Endothelial cell (in vitro differentiated cells): ENCODE measurements at places on chromosomes 2 and 18.
A peak's percentile ranks its signal among the peaks of the same experiment; 100 is the strongest.

GRCh38 chr2:2178921-2179320 is 152.2 kb downstream of the MYT1L start:
- H3K27ac ChIP-seq = no peak overlapping the region
- H3K27me3 ChIP-seq = peaks cover 3% of the 10 kb centered on the region
- H3K36me3 ChIP-seq = no peaks in the 10 kb centered on the region
- H3K4me1 ChIP-seq = peaks cover 6% of the 10 kb centered on the region
- DNase-seq = no peak

DNA sequence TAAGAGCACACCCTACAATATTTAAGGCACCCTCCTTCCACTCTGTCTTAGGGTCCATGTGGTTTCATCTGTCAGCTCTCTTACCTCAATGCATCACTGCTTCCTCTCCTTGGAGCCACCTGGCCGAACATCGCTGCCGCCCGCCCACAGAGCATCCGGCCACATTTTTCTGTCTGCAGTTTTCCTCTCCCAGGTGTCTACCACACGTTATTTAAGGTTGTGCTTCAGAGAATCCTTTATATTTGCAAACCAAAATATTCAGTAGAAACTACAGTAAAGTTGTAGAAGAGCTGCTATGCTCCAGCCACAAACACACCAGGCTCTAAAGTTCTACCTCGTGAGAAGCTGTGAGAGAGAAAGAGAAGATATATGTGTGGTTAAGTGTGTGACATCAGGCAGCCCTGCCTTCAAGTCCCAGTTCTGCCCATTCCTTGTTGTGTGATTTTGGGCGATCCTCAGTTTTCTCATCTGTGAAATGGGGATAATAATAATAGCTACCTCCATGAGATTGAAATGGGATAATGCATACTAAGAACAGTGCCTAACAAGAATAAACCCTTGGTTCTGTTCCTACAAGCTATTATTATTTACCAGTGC is 4.9 kb upstream of the STK17B start:
- no peak overlapping the region for H3K27ac ChIP-seq
- peaks cover 5% of the 10 kb centered on the region for H3K36me3 ChIP-seq
- H3K4me3 ChIP-seq = no peak overlapping the region
- H3K4me1 ChIP-seq = peaks cover 5% of the 10 kb centered on the region
- peaks cover 1% of the 10 kb centered on the region for H3K27me3 ChIP-seq

DNA sequence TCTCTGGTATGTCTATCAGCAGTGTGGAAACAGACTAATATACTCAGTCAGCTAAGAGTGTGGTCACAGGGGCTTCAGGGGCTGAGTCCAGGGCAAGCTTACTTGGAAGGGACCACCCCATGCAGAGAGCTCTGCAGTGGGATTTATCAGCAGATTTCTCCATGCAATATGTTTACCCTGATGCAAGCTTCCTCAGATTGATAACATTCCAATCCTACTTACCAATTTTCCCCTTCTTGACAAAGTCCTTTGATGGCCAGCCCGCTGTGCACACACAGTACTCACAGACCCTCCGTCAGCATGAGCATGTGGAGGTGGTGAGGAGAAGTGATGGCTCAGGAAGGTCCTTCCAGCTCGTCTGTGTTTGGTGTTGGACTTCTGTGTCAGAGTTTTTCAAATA is 51.8 kb downstream of the SH3RF3 start:
- H3K27ac ChIP-seq = no peak overlapping the region
- H3K4me1 ChIP-seq = peaks cover 20% of the 10 kb centered on the region
- H3K4me3 ChIP-seq = no peak overlapping the region
- H3K27me3 ChIP-seq = peaks cover 6% of the 10 kb centered on the region

DNA sequence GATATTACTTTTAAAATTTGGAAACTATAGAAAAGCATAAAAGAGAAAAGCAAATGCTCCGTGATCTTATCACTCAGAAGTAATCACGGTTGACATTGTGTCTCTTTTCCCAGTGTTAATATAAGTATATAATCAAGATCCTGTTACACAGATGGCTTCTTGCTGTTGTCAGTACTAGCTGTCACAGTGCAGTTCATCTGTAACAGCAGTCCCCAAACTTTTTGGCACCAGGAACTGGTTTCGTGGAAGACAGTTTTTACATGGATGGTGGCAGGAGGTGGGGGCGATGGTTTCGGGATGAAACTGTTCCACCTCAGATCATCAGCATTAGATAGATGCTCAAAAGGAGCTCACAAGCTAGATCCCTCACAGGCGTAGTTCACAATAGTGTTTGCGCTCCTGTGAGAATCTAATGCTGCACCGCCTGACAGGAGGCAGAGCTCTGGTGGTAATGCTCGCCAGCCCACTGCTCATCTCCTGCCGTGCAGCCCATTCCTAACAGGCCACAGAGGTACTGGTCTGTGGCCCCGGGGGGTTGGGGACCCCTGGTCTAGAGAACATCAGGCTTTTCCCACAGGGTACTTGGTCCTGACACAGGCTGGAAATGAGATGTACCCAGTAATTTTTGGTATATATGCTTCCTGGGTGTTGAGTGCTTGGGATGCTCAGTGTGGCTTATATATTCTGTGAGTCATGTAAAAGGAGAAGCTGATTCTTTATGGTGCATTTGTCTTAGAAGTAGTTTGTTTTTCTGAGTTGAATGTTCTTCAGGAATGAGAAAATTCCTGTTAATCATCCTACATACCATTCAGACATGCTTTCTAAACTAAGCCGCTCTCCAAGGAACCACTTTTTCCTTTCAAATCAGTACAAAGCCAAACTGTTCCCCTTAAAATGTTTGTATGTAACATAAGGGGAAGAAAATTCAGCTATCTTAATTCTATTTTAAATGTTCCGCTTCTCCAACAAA is 121.8 kb downstream of the NCK2 start:
- peaks cover 16% of the 10 kb centered on the region for H3K4me1 ChIP-seq
- DNase-seq = no peak
- no peak overlapping the region for H3K27ac ChIP-seq
- no peak overlapping the region for H3K4me3 ChIP-seq

GRCh38 chr2:149931486-149931885 is 343.9 kb upstream of the MMADHC start:
- no peak overlapping the region for H3K27ac ChIP-seq
- H3K4me3 ChIP-seq = no peak overlapping the region
- H3K36me3 ChIP-seq = no peaks in the 10 kb centered on the region
- DNase-seq = no peak
- no peaks in the 10 kb centered on the region for H3K4me1 ChIP-seq

- peaks cover 11% of the 10 kb centered on the region for H3K27me3 ChIP-seq
- no peaks in the 10 kb centered on the region for H3K36me3 ChIP-seq
- no peak overlapping the region for H3K27ac ChIP-seq
Observed at GRCh38 chr2:127415593-127416505, 2.4 kb upstream of the PROC start.

DNA sequence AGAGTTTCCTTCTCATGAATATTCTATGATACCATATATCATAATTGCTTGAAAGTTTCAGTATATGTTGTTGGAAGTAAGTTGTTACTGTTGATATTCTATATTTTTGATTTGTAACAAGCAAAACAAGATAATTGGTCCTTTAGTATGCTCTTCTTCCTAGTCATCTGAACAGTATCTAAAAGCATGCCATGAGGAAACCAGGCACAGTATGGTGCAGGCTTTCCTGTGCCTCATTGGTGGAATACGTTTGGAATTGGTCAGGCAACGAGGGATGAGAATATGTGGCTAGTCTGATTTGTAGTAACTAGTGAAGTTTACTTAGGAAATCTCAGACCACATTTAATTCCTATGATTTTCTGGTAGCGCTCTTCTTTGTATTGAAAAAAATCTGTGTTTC is 22.8 kb downstream of the ASXL3 start:
- H3K4me3 ChIP-seq = no peak overlapping the region
- no peaks in the 10 kb centered on the region for H3K36me3 ChIP-seq
- no peaks in the 10 kb centered on the region for H3K27me3 ChIP-seq
- H3K27ac ChIP-seq = no peak overlapping the region
- H3K4me1 ChIP-seq = peaks cover under 1% of the 10 kb centered on the region
- no peak for DNase-seq

- H3K4me1 ChIP-seq = no peaks in the 10 kb centered on the region
- no peak overlapping the region for H3K27ac ChIP-seq
- no peaks in the 10 kb centered on the region for H3K27me3 ChIP-seq
- no peaks in the 10 kb centered on the region for H3K36me3 ChIP-seq
Observed at GRCh38 chr2:2422621-2423020, 91.5 kb upstream of the MYT1L start.

DNA sequence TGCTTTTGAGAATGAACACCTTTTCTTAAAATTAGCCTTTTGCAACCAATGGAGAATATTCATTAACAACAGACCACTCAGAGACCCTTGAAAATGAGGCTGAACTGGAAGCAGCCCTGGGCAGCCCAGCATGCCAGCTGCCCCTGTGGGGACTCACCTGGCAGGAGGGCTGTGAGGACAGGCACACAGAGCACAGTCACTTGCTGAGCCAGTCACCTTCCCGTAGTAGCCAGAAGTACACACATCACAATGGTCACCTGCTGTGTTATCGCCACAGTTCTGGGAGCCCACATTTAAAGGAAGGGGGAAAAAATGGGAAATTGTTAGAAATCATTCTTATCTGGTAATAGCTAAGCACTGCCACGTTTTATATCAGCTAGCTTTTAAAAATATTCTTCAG is 115.5 kb downstream of the LAMA1 start:
- H3K27me3 ChIP-seq = no peaks in the 10 kb centered on the region
- peaks cover 6% of the 10 kb centered on the region for H3K4me1 ChIP-seq
- H3K36me3 ChIP-seq = no peaks in the 10 kb centered on the region
- H3K27ac ChIP-seq = no peak overlapping the region
- no peak overlapping the region for H3K4me3 ChIP-seq

GRCh38 chr18:13435586-13436333 is 217.2 kb downstream of the LDLRAD4 start:
- peaks cover 2% of the 10 kb centered on the region for H3K27me3 ChIP-seq
- H3K4me1 ChIP-seq = peaks cover 7% of the 10 kb centered on the region
- H3K27ac ChIP-seq = no peak overlapping the region

GRCh38 chr18:38747153-38747552 is 1181.6 kb upstream of the CELF4 start:
- DNase-seq = no peak
- no peak overlapping the region for H3K27ac ChIP-seq
- no peaks in the 10 kb centered on the region for H3K36me3 ChIP-seq
- H3K4me1 ChIP-seq = no peaks in the 10 kb centered on the region

GRCh38 chr2:221268631-221269030 is 303.5 kb downstream of the EPHA4 start:
- no peaks in the 10 kb centered on the region for H3K27me3 ChIP-seq
- H3K36me3 ChIP-seq = no peaks in the 10 kb centered on the region
- no peak overlapping the region for H3K27ac ChIP-seq
- DNase-seq = no peak
- peaks cover 44% of the 10 kb centered on the region for H3K4me1 ChIP-seq

GRCh38 chr2:176565641-176566323 is 296.5 kb downstream of the MTX2 start:
- no peak overlapping the region for H3K4me3 ChIP-seq
- no peaks in the 10 kb centered on the region for H3K4me1 ChIP-seq
- no peaks in the 10 kb centered on the region for H3K36me3 ChIP-seq
- DNase-seq = no peak

GRCh38 chr18:25228410-25228809 is 123.6 kb downstream of the ZNF521 start:
- DNase-seq = no peak
- peak overlapping the region; percentile 51 for H3K4me3 ChIP-seq
- peaks cover 53% of the 10 kb centered on the region for H3K36me3 ChIP-seq

GRCh38 chr2:233492078-233492477 is 74.5 kb downstream of the USP40 start:
- no peak overlapping the region for H3K4me3 ChIP-seq
- H3K36me3 ChIP-seq = peaks cover 4% of the 10 kb centered on the region
- H3K27me3 ChIP-seq = peaks cover 1% of the 10 kb centered on the region
- no peak for DNase-seq

DNA sequence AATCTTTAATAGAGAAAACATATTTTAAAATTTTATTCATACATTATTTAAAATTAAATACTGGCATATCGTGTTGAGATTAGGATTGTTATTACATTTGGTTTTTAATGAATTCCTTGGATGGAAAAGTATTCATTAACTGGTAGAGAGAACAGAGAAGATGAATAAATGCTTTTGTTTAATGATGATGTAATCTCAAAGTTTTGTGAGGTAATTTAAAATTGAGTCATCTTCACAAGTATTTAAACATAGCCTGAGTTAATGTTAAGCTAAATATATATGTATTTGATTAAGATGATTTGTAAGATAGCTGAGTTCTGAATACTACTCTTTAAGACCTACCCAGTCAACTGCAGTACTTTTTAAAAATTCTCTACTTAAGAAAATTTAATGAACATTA is 713.4 kb upstream of the VRK2 start:
- no peaks in the 10 kb centered on the region for H3K27me3 ChIP-seq
- H3K4me3 ChIP-seq = no peak overlapping the region
- DNase-seq = no peak
- H3K4me1 ChIP-seq = no peaks in the 10 kb centered on the region
- H3K27ac ChIP-seq = no peak overlapping the region

DNA sequence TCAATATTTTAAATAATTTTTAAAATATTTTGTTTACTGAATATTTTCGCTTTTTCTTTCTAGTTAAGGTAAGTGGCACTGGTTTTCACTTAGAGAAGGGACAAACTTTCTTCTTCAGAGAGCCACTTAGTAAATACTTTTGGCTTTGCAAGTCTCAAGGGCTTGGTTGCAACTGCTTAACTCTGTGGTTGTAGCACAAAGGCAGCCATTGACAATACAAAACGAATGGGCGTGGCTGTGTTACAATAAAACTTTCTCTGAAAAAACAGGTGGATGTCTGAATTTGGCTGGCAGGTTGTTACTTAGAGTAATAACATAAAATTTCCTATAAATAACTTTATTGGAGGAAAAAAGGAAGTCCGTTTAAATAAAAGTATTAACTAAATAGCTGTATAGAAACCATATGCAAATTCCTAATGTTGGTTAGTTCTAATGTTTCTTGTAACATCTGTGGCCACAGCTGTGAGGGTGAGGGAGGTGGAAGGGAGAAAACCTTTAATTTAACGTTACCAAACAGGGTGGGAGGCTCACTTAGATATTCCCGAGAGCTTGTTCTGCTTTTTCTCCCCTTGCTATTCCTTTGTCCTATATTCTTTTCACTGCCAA is 62.4 kb upstream of the TNP1 start:
- H3K27ac ChIP-seq = no peak overlapping the region
- no peaks in the 10 kb centered on the region for H3K4me1 ChIP-seq
- H3K4me3 ChIP-seq = no peak overlapping the region
- no peaks in the 10 kb centered on the region for H3K36me3 ChIP-seq

- H3K36me3 ChIP-seq = peaks cover 5% of the 10 kb centered on the region
- peaks cover 27% of the 10 kb centered on the region for H3K4me1 ChIP-seq
- DNase-seq = no peak
- H3K27ac ChIP-seq = peak overlapping the region; percentile 54
Observed at GRCh38 chr18:8610459-8610851, 1.2 kb downstream of the RAB12 start.

- H3K4me1 ChIP-seq = no peaks in the 10 kb centered on the region
- peaks cover 13% of the 10 kb centered on the region for H3K36me3 ChIP-seq
- H3K27ac ChIP-seq = no peak overlapping the region
- DNase-seq = no peak
- H3K27me3 ChIP-seq = peaks cover 3% of the 10 kb centered on the region
- H3K4me3 ChIP-seq = no peak overlapping the region
Observed at GRCh38 chr2:159432610-159433009, 146.1 kb upstream of the WDSUB1 start.

- no peak overlapping the region for H3K4me3 ChIP-seq
- no peaks in the 10 kb centered on the region for H3K4me1 ChIP-seq
- H3K27ac ChIP-seq = no peak overlapping the region
Observed at GRCh38 chr2:152062125-152063091, 36.4 kb downstream of the CACNB4 start.
